ENCODE measurements at places on chromosomes 5 and 9.

DNA sequence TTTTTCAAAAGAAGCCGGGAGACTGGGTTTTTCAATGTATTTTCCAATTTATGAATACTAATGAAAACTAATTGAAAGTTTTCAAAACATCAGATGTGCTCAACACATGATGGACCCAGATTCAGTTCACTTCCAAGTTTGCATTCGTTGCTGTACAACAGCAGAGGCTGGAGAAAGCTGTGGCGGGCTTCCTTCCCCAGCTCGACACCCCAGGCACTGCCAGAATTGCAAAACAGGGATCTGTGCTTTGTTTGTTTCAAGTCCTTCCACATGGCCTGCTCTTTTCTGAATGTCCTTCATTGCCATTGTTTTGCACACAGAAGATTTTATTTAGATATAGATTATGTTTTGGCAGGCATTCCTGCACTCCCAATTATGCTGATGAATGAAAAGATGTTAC lies 30.3 kb upstream of the INSYN2B start:
- no peak for DNase-seq

DNA sequence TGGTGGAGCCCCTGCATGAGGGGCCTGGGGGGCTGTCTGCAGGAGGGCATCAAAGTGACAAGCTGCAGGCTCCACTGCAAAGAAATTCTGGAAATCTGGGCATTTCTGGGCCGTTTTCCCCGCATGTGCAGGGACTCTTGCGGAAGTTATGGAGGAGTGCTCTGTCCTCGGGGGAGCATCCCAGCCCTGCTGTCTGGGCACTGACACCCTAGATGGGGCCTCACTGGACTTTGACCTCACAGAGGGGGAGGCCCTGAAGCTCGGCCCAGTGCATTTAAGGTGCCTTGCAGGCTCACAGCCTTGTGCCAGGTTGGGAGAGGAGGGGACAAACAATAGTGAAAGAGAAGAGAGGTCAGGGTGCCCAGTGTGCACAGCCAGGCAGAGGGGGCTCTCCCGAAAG lies 35.4 kb downstream of the LHX3 start:
- no peak for DNase-seq

- DNase-seq: no peak
Measured at GRCh38 chr5:60529001-60529400, 171.0 kb downstream of the DEPDC1B start.

GRCh38 chr9:121366611-121367192 lies 3.3 kb downstream of the STOM start:
- no peak for DNase-seq

- DNase-seq: no peak
Measured at GRCh38 chr5:2288466-2288865, 405.7 kb upstream of the IRX4 start.

GRCh38 chr5:109141222-109142200 lies 268.3 kb downstream of the PJA2 start:
- DNase-seq: no peak

- DNase-seq: no peak
Measured at GRCh38 chr9:112028242-112029221, 131.9 kb downstream of the UGCG start.

DNA sequence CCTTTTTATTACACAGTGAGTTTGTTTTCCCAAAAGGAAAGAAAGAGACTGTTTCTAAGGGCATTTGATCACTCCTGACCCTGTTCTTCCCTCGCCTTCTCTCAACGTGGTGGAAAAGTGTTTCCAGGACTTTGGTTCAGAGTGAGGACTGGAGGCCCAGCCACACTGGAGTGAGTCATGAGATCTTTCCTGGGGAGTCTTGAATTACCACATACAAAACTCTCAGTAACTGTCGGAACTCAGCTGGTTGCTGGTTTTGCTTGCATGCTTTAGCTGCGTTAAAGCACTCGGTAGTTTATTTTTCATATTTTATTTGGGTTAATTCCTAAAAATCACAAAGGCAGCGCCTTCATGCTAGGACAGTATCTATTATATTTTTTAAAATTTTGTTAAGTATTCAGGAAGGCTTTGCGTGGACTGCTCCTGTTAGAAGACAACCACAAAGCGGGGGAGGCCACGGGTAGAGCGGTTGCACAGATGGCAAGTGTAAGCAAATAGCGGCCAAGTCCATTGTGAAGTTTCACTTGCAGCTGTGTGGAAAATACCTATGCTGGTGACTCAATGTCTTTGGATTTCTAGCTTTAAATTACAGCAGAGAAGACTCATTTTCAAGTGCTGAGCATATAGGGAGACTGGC lies 77.7 kb downstream of the ARSB start:
- no peak for DNase-seq

GRCh38 chr9:105064248-105065097 lies 136.5 kb upstream of the ABCA1 start:
- DNase-seq: no peak

DNA sequence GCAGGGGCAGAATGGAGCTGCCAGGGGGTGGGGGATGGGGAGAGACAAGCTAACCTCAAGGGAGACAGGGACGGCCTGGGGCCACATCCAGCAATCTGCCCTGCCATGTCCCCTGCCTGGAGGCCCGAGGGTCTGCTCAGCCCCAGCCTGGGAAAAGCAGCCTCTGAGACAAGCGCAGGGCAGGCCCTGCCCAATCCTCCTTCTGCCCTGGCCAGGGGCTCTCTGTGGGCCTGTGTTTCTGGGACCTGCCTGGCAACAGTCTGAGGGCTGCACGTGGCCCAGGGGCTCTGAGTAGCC lies 13.9 kb upstream of the QSOX2 start:
- no peak for DNase-seq

- DNase-seq: no peak
Measured at GRCh38 chr5:134189031-134189430, 12.3 kb upstream of the SKP1 start.

DNA sequence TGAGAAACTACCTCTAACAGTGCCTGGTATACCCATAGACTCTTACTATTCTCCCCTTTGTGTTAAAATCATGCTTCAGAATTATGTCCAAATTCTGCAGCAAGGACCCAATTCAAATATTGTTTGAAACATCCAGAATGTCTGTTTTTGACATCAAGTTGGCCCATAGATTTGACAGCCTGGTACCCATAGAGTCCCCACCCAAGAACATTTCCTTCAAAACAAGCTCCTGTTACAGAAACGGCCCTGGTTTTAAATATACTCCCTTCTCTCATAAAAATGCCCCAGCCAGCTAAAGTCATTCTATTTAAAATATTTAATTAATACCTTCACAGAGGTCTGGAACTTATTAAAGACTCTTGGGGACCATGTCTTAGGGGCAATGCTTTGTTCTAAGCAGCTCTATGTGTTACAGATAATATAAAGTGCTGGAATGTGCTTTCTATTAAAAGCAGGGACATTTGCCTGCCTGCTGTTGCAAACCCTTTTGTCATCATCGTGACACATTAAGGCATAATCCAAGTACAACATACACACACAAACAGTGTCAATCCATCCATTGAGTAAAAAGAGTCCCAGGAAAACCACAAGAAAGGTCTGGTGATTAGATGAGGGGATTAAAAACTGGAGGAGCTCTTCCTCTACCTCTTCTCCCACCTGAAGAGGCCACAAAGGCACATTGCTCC lies 321.7 kb downstream of the MLLT3 start:
- DNase-seq: no peak

DNA sequence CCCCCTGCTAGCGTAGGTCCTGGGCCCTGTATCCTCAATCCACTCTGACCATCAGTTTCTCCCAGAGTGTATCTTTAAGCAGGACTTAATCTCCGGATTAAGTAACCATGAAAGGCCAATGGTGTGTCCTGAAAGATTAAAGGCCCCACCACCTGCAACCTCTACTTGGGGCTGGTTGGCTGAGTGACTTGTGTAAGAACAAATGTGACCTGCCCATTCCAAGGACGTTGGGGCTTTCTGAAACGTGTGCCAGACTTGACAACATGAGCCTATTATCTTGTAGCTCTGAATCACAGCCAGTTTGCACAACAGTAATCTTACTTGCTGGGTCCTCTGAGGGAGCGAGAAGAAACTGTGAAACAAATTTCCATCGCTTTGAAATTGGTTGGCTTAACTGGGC lies 3.1 kb upstream of the PRELID2 start:
- no peak for DNase-seq

DNA sequence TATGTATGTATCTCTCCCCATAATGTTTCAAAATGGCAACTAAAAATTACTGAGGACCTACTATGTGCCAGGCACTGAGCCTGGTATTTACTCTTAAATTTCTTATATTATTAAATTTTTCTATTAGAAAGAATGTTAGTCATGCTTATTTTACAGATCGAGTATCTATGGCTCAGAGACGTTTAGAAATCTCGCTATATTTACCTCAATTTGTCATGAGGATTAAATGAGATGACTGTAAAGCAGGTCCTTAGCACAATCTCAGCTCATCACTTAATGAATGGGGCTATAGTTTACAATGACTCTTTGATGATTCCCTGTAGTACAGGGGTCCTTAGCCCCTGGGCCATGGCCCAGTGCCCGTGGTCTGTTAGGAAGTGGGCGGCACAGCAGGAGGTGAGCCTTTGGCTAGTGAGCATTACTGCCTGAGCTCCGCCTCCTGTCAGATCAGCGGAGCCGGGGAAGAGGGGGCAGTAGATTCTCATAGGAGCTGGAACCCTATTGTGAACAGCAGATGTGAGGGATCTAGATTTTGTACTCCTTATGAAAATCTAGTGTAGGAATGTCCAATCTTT lies 15.5 kb downstream of the ENC1 start:
- DNase-seq: no peak

- DNase-seq: no peak
Measured at GRCh38 chr9:37034938-37035647, 1.0 kb upstream of the PAX5 start.

DNA sequence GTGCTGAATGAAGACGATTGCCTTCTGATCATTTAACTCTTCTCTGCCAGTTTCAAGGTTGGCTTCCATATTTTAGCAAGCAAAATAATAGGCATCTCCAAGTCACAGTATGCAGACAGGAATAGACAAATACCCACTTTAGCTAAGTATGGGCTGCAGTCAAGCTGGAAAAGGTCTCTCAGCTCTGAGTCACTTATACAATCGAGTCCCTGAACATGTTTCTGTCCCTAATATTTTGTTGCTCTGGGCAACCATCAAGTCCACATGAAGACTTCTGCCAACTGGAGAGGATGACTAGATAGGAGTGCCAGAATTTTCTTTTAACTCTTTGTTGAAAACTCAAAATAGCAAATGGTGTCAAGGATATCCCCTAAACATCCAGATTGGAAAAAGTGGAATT lies 575.3 kb downstream of the RAB3C start:
- no peak for DNase-seq

- DNase-seq: no peak
Measured at GRCh38 chr9:135810806-135811575, 96.4 kb downstream of the CAMSAP1 start.

DNA sequence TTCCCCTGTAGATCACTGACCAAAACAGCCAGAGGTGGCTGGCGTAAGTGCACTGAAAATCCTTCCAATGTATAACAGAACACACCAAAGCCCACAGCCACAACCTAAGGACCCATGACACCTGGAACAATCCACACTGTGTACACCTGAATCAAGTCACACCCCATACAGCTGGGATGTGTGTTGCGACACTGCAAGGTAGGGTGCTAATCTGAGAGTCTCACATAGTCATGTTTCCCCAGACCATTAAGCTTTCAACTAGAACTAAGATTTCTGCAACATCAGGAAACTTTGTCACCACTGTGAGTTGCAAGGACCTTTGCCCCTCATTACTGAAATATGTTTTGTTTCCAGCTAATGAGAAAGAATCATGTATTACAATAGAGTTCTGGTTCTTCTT lies 59.4 kb downstream of the MED27 start:
- no peak for DNase-seq

- DNase-seq: no peak
Measured at GRCh38 chr9:85173967-85174366, 504.4 kb downstream of the NTRK2 start.

- DNase-seq: no peak
Measured at GRCh38 chr9:6758248-6758497, 400 bp downstream of the KDM4C start.

DNA sequence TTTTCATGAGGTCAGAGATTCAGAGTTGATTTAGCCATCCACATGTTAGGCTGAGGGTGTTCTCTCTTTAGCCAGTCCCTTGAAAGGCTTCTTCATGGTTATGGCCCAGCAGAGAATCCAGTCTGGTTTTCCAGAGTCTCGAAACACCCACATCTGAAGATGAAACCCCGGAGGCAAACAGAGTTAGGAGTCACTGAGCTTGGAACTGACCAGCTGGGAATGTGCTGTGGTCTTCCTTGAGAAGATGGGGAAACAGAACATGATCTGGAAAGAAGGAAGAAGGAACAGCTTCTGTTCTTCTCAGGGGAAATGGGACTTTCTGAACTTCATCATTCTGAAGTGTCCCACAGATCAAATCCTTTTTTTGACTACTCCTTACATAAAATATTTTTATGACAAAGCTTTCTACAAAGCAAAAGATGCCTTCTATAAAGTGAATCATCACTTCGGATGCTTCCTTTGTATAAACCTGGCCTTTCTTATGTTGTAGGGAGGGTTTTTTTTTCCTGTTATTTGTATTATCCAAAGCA lies 45.4 kb downstream of the ZNF618 start:
- DNase-seq: no peak

GRCh38 chr9:69951411-69951810 lies 92.2 kb upstream of the MAMDC2 start:
- no peak for DNase-seq

DNA sequence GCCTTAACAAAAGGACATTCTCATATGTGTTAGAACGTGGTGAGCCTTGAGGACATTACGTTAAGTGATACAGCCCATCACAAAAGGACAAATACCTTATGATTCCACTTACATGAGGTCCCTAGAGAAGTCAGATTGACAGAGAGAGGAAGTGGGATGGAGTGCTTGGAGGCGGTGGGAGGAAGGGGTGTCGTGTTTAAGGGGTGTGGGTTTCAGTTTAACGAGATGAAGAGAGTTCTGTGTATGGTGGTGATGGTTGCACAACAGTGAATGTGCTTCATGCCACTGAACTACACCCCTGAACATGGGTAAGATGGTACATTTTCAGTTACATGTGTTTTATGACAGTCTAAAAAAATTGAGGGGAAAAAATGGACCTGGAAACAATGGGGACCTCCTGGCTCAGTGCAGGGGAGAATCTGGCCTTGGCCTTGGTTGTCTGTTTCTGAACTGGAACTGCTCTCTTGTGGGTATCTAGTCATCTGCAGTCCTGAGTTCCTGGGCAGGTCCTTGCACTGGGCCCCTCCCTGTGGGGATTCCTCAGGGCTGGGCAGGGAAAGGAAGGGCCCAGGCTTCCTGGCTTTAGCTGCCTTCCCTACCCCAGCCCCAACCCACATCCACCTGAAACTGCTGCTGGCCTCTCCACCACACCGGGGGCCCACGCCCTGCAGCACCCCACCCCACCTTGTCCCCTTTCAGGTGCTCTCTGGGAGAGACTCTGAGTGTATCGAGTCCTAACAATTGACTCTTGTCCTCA lies 17.8 kb downstream of the LRRC8A start:
- DNase-seq: no peak

GRCh38 chr9:98074115-98074990 lies 17.8 kb downstream of the NANS start:
- no peak for DNase-seq

- DNase-seq: no peak
Measured at GRCh38 chr9:107827304-107827703, 337.7 kb upstream of the KLF4 start.

GRCh38 chr5:19853616-19854240 lies 134.3 kb downstream of the CDH18 start:
- no peak for DNase-seq

GRCh38 chr5:6158974-6159831 lies 219.1 kb downstream of the MED10 start:
- DNase-seq: no peak

GRCh38 chr9:131702911-131703310 lies 37.0 kb downstream of the RAPGEF1 start:
- DNase-seq: no peak

Measured in cortex of kidney (tissue), 1 donor.